ENCODE measurements at places on chromosomes 13 and 19.

DNA sequence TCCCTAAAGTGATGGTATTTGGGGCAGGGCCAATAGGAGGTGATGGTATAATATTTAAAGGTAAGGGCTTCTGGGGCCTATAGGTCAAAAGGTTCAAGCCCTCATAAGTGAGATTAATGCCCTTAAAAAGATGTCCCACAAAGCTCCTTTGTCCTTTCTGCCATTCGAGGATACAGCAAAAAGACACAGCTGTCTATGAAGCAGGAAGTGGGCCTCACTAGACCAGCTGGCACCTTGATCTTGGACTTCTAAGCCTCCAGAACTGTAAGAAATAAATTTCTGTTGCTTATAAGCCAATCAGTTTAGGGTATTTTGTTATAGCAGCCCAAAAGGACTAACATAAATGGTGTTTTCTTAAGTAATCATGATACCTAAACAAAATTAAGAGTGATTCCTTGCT lies 27.2 kb upstream of the POU4F1 start:
- DNase-seq, result no peak

DNA sequence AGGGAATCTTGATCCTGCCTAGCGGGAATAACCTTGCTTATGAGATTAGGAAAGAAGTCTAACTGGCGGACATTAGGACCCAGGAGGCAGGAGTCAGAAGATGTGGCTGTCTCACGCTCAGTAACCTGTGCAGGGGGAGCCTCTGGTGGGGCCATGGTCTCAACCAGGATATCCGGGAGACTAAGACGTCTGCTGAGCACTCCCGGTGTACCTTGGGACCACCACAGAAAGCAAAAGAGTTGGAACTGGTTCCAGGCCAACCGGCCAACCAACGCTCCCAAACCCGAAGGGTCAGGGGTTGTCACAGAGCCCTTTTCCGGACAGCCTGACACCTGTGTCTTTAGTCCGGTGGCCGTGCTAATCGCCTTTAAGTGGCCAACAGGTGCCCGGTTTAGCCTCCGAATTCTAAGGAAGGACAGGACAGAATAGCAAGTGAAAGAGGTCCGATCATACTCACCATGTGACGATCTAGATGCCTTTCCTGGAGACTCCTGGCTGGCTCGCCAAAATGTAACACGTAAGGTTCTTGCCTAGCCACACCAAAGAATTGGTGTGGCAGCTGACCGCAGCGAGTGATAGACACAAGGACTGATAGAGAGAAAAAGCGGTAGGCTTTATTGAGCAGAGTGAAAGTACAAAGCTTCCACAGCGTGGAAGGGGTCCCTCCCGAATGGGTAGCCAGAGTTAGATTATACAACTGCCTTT lies 103.9 kb upstream of the DIAPH3 start:
- DNase-seq, result no peak

DNA sequence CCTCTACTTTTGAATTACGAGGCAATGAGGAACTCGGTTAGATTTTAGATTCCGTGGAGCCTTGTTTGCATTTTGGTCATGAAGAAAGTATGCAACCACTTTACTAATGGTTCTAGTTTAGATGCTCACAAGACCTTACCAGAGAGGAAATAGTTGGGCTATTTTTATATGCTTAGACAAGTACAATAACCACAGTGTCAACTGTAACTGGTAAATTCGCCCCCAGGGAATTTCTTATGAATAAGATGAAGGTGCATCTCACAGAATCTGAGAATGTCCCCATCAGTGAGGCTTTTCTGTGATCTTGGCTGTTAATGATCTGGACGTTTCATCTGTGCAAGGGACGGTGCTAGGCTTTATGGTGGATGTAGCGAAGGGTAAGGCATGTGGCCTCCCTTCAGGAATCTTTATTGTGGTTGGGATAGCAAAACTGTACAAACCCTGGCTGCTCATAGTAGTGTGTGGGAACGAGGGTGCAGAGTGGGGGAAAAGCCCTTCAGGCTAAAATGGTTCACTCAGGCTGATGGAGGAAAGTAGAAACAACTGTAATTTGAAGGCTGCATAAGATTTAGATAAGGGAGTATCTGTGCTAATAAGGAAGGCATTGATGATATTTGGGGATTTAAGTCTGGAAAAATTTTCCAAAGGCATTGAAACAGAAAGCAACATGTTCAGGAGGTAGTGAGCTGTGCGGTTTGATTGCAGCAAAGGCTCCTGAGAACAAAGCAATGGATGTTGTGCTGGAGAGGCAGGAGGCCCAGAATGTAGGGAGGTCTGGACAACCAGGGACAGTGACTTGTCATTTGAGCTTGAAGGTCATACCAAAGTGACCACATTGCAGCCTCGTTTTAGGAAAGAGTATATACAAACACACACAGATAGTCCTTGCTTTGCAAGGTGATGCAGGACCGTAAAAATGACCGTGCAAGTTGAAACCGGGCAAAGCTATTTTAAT lies 28.4 kb downstream of the UBAC2 start:
- DNase-seq, result no peak

GRCh38 chr13:113149711-113150549 lies 8.5 kb upstream of the PROZ start:
- no peak for DNase-seq

- DNase-seq, result no peak
These were observed 2.4 kb downstream of the IRS2 start for GRCh38 chr13:109783815-109784589.

DNA sequence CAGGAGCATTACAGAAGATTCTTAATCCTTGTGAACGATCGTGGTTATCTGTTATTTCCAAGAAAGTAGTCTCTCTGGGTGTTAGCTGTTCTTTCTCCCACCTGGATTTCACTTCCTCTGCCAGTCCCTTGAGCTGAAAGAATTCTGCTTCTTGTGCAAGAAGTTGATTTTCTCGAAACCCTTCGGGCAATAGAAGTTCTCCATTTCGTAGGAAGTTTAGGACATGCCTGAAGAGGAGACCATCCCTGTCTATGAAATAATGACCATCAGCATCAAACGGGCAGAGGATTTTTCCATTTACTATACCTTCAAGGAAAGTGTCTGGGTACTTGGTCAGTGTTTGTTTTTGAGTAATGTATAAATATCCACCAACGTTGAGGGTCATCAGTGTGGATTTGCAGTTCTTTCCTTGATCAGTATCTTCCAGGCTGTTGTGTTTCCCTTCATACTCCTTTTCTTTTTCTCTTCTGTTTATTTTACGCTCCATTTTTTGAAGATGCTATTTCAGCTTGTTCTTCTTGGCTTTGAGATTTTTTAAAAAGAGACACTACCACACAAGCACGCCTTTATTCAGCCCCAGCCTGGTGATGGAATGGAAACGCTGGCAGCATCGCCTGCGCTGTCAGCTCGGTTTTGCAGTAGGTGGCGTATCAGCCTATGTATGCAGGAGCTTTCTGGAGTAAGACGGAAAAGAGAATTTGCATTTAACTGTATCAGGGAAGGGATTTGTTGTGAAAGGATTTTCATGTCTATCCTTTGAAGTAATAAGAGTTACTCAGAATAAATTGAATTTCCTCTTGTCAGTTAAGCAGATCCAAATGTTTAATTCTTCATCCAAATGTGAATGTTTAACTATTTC lies 6.5 kb downstream of the KCTD4 start:
- no peak for DNase-seq

DNA sequence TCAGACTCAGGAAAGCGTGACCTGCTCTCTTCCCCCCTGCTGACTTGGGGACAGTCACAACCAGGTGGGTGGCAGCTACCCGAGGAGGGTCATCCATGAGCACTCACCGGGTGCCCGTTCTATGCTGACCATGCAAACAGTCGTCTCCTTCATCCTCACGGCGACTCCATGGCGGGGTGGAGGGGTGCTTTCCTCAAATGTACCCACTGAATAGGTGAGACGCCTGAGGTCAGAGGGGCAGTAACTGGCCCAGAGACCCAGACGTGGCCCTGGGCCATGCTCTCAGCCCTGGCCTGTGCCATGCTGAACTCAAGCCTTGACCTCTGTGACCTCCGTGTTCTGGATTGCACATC lies 59.2 kb upstream of the TPM4 start:
- no peak for DNase-seq

DNA sequence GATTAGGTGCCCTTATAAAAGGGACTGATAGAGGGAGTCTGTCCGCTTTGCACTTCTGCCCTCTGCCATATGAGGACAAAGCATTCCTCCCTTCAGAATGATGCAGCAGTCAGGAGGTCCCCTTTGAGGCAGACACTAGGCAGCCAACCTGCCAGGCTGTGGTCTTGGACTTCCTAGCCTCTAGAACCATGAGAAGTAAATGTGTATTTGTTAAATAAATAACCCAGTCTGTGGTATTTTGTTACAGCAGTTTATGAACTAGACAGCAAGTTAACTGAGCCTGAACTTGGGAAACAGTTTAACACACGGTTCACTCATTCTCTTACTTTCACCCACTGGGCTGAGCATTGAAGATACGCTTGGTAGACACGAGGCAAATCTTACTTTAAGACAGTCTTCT lies 313.2 kb downstream of the UQCRFS1 start:
- no peak for DNase-seq

DNA sequence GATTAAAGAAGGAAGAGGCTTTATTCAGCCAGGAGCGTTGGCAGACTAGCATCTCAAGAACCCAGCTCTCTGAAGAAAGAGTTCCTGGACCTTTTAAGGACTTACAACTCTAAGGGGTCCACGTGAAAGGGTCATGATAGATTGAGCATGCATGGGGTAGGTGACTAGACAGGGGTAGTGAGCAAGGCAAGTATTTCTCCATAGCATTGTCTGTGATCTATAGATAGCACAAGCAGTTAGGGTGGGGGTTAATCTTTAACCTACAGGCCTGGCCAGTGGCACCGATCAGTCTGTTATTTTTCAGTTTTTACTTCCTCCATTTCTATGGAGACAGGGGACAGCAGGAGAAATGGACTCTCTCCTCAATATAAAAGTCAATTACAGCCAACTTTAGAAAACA lies 983.7 kb downstream of the SLITRK1 start:
- no peak for DNase-seq

DNA sequence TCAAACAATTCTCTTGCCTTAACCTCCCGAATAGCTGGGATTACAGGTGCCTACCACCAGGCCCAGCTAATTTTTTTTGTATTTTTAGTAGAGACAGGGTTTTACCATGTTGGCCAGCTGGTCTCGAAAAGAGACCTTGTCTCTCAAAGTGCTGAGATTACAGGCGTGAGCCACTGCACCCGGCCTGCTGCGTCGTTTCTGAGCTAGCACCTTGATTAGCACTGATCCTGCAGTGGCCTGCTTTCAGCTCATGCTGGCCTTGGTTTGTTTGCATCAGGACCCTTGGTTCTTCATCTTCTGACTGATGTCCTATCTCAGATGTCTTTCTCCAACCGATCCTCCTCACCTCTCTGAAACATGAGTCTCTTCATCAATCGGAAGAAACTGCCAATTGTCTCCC lies 4.9 kb upstream of the TFDP1 start:
- no peak for DNase-seq

- DNase-seq, result no peak
These were observed 29.1 kb upstream of the TSC22D1 start for GRCh38 chr13:44605275-44605674.

DNA sequence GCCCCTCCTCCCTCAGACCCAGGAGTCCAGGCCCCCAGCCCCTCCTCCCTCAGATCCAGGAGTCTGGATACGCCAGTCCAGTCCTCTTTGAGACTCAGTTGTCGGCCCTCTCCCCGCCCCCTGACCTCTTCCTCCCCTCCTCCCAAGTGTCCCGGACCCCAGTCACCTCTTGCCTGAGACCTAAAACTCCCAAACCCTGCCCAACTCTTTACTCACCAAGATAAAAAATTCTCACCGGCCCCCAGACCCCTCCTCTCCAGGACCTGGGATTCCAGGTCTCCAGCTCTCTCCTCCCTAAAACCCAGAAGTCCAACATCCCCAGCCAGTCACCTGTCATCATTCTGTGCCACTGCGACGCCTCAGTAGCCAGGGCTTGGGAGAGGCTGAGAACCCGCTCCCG lies 1.4 kb upstream of the HSD17B14 start:
- no peak for DNase-seq

DNA sequence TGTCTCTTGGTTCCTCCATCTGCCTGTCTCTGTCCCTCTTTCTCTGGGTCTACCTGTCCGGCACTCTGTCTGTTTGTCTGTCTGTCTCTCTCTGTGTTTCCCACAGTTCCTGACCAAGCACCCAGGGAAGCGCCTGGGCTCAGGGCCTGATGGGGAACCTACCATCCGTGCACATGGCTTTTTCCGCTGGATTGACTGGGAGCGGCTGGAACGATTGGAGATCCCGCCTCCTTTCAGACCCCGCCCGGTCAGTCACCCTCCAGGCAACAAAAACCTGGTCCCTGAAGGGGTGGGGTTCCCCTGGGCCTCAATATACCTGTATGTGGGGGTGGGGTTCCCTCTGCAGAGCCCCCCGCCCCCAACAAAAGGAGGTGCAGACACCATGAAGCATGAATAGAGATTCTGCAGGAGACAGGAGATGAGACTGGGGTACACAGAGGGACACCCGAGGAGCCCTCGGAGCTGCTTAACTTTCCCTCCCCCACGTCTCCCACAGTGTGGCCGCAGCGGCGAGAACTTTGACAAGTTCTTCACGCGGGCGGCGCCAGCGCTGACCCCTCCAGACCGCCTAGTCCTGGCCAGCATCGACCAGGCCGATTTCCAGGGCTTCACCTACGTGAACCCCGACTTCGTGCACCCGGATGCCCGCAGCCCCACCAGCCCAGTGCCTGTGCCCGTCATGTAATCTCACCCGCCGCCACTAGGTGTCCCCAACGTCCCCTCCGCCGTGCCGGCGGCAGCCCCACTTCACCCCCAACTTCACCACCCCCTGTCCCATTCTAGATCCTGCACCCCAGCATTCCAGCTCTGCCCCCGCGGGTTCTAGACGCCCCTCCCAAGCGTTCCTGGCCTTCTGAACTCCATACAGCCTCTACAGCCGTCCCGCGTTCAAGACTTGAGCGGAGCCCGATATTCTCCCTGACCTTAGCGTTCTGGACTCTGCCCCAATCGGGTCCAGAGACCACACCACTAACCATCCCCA lies 2.6 kb upstream of the CACNG7 start:
- DNase-seq, result peak; percentile 48

GRCh38 chr19:10421240-10422045 lies 1.1 kb downstream of the PDE4A start:
- no peak for DNase-seq

DNA sequence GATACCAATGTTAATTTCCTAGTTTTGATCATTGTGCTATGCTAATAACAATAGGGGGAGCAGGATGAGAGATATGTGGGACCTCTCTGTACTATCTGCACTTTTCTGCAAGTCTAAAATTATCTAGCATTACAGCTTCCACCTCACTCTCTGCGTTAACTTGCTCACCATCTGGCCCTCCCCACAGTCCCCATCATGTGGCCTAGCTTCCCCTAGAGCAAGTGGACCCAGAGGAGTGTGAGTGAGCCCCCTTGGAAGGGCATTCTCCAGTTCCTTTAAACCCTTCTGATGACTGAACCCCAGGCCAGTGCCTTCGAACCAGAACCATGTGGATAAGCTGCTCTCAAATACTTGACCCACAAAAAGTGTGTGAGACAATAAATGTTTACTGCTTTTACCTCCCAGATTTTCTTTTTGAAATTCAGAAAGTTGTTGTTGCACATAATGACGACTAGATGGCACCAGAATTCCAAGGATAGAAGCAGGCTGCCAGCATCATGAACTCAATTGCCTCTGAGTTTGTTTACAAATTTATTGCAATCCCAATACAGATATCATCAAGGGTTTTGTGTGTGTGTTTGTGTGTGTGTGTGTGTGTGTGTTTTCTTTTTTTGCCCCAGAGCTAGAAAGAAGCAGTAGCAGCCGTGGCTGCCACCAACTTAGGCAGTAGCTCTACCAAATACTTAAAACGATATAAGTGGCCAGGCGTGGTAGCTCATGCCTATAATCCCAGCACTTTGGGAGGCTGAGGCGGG lies 49.0 kb upstream of the ZNF780A start:
- no peak for DNase-seq

Data from activated T-cell treated with anti-CD3 and anti-CD28 coated beads for 24 hours (primary cell).